Stimulated activated CD8-positive, alpha-beta memory T cell treated with anti-CD3 and anti-CD28 coated beads, Interleukin-15, amount 100 ng/mL, for 4 hours (primary cell): ENCODE measurements at places on chromosomes 12 and 14.

DNA sequence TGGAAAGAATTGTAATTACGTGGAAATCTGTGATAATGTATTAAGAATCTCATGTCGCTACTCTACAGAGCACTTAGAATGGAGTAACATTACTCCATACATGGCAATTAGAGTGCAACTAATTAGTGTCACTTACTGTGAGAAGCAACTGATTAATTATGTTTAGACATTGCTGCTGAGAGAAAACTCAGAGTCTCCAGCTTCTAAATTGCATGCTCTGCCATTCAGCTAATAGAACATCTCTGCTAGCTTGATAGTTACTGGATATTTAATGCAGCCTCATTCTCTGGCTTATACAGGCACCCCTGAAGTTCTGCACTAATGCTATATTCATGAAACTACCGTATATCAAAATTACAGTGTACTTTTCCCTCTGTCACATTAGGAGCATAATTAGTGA is 338.4 kb downstream of the ADAMTS20 start:
- DNase-seq = no peak

GRCh38 chr12:116236976-116237375 is 40.5 kb downstream of the MED13L start:
- no peak for DNase-seq

GRCh38 chr12:13311551-13311950 is 115.0 kb downstream of the EMP1 start:
- no peak for DNase-seq

DNA sequence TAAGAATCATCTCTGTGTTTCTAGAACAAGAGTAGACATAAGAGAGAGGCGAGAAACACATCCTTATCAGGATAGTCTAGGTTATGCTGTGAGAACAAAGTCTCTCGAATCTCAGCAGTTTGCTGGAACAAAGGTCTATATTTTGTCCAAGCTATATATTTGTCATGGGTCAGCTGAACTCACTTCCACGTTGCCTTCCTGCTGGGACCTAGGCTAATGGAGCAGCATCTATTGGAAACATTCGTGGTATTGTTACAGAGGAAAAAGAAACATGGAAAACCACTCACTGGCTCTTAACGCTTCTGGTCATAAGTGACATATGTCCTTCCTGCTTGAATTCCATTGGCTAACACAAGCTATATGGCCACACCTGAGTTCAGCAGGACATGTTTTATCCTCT is 112.6 kb upstream of the DYRK2 start:
- DNase-seq = no peak

GRCh38 chr12:56299308-56299852 is 750 bp downstream of the CS start:
- DNase-seq = no peak

- no peak for DNase-seq
These were observed 91.1 kb downstream of the GPR135 start for GRCh38 chr14:59374048-59374447.

GRCh38 chr14:67881225-67881624 is 61.6 kb downstream of the RAD51B start:
- no peak for DNase-seq

GRCh38 chr14:64878837-64879634 is 671 bp downstream of the SPTB start:
- no peak for DNase-seq

DNA sequence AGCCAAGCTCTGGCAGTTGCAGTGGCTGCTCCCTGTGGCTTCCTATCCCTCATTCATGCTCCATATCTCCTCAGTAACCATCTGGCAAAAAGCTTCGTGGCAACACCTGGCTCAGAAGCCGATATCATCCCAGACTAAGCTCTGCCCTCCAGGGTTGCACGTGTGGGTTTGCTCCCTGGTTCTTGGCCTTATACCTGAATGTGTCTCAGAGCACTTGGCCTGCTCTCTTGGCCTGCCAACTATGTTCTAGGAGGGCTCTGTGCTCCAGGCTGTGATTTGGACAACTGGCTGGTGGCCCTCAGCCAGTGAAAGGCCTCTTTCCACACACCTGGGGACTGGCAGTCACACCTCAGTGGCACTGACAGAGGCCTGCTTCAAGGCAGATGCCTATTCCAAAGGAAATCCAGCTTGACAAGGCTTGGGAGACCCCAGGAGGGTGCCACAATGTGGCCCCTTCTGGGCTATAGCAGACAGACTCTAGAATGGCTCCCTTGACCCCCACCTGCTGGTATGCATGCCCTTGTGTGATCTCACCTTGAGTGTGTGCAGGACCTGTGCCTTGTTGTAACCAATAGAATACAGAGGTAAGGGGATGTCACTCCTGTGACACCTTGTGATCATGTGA is 10.5 kb downstream of the PLD4 start:
- no peak for DNase-seq

DNA sequence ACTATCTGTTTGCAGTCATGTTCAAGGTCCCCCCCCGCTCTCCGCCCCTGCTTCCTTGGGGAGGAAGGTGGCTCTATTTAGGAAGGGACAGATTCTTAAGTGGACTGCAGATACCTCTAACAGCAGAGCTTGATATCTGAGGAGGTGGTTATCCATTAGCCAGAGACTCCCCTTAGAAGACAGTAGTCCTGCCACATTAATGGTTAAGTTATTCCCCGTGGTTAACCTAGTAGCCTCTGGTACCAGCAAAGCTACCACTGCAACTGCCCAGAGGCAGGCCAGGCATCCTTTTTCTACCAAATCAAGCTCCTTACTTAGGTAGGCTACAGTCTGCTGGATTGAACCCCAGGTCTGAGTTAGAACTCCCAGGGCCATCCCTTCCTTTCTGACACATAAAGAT is 162.1 kb upstream of the AVPR1A start:
- DNase-seq = no peak

GRCh38 chr14:103130965-103131364 is 7.7 kb downstream of the TNFAIP2 start:
- DNase-seq = no peak

- DNase-seq = no peak
These were observed 883 bp downstream of the FOXJ2 start for GRCh38 chr12:8033153-8034044.

- DNase-seq = no peak
These were observed 1084.5 kb upstream of the FLRT2 start for GRCh38 chr14:84445486-84445885.
